ENCODE measurements at places on chromosomes 2 and 18. TPM values are rescaled to one million over a fixed set of nuclear protein-coding genes. Genes with fewer than 3 reads are reported as not detected.

- no peak for DNase-seq
Observed at GRCh38 chr2:104849101-104849500, 4.8 kb upstream of the POU3F3 start.

GRCh38 chr2:166632616-166633015, 138.6 kb upstream of the SCN7A start:
- no peak for DNase-seq

DNA sequence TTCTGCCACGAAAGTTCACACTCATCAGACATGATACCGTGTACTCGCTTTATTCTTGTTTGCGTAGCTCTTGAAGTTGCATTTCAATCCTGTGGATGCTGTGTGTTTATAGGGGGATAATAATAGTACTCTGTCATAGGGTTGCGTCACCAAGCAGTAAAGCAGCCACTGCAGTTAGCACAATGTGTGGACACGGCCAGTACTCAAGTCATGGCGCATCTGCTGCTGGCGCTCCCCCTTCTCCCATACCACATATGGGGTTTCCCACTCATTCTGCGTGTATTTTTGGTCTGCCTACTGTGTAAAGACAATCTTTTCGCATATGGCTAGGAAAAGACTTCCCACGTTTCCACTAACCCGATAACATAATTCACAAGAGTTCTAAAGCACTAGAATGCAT, 2.1 kb upstream of the ZBTB14 start:
- DNase-seq, result no peak

The CCDC178 gene
- 0.89 TPM for total RNA-seq

The DPYSL5 gene
- not detected for total RNA-seq

The RAMP1 gene
- 86.7 TPM for total RNA-seq

The PDE11A gene
- 0.24 TPM for total RNA-seq
